ENCODE measurements at places on chromosomes 13 and 19.

DNA sequence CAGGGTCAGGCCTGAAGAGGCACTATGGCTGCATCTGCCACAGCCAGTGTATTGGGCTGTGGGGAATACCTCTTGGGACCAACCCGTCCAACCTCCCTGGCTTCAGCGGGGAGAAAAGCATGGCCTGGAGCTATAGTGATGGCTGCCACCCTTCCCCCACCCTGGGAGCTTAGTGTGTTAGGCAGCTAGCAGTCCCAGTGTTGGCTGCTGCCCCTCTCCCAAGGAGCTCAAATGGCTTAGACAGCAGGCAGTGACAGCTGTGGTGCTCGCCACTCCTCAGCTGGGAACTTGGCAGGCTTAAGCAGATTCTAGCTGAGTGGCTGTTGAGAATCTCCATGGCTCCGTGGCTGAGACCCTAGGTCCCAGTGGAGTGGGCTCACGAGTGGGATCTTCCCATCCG is 19.7 kb downstream of the ACOD1 start:
- DNase-seq, result no peak

DNA sequence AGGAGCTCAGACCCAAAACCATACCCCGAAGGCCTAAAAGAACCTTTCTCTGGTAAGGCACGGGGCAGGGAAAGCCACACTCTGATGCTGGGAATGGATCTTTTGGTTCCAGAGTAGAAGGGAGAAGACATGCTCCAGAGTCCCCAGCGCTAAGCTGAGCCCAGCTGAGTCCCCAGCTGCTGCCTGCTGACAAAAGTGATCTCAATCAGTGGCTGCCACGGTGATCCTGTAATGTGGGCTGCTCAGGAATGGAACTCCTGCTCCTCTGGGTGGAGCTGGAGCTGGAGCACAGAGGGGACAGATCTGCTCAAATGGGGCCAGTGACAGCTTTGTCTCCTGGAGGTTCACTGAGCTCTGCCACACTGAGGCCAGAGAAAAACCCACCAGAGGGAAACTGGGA is 70.5 kb downstream of the MLLT1 start:
- DNase-seq, result no peak

GRCh38 chr19:48780631-48781391 is 25.5 kb downstream of the FGF21 start:
- DNase-seq, result no peak

DNA sequence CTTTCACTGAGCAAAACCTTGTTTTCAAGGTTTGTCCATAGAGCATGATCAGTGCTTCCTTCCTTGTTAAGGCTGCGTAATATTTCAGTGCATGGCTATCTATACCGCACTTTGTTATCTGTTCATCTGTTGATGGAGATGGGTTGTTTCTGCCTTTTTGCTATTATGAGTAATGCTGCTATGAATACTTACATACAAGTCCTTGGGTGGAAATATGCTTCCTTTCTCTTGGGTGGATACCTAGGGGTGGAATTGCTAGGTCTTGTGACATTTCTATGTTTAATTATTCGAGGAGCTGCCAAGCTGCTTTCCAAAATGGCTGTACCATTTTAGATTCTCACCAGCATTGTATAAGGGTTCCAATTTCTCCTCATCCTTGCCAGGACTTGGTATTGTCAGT is 70.9 kb downstream of the SPATA13 start:
- DNase-seq, result no peak

DNA sequence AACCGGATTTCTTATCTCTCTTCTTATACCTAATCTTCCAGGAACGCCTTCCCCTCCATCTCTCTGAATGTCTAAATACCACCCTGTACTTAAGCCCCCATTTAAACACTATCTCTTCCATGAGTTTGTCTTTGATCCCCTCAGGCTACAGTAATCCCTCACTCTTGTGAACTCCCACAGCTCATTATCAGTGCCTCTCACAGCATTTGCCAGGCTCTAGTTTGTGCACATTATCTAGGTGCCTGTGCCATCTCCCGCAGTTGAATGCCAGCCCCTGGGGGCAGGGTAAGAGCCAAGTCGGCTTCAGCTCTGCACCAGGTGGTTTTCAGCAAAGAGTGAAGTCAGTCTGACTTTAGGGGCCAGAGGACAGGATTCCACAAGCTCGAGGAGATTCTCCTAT is 71.4 kb downstream of the FREM2 start:
- no peak for DNase-seq

- DNase-seq, result no peak
These were observed 13.8 kb downstream of the STK24 start for GRCh38 chr13:98563071-98563470.

Data from stimulated activated CD8-positive, alpha-beta memory T cell treated with anti-CD3 and anti-CD28 coated beads, Interleukin-15, amount 100 ng/mL, for 4 hours (primary cell).